Activated T-helper 1 cell treated with anti-CD3 and anti-CD28 coated beads, Interleukin-2, amount 50 U/mL, for 16 hours (primary cell): ENCODE measurements at places on chromosomes 2 and 18.

- DNase-seq: no peak
Observed at GRCh38 chr18:75377258-75377657, 50.2 kb downstream of the SMIM21 start.

GRCh38 chr2:236679884-236680860 lies 110.5 kb downstream of the ACKR3 start:
- DNase-seq: no peak

- no peak for DNase-seq
Observed at GRCh38 chr2:237876951-237877491, 17.6 kb downstream of the RAMP1 start.

DNA sequence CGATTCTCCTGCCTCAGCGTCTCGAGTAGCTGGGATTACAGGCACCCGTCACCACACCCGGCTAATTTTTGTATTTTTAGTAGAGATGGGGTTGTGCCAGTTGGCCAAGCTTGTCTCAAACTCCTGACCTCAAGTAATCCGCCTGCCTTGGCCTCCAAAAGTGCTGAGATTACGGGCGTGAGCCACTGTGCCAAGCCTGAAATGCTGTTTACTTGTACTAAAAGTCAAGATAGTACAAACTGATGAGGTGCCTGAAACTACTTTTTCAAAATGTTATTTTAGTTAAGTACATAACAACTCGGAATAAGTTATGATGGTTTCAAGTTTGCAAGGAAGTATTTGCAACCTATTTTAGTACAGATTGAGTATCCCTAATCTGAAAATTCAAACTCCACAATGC lies 85.7 kb downstream of the CEP192 start:
- DNase-seq: no peak

DNA sequence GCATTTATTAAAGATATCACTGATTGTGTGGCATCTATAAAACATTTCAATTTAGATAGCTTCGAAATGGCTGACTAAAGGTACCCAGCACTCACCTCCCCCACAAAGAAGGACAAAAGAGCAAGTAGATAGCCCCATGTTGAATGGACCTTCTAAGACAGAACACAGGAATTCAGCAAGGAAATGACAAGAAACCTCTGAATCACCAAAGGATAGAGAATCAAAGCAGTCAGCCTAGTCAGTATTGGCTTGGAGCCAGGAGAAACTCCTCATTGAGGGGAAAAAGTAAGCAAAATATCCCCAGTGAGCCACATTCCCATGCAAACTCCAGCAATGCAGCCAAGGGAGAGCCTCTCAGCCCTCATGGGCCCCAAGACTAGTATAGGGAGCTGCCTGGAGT lies 113.7 kb downstream of the BARD1 start:
- no peak for DNase-seq

- DNase-seq: no peak
Observed at GRCh38 chr18:42906761-42907160, 208.7 kb downstream of the RIT2 start.

DNA sequence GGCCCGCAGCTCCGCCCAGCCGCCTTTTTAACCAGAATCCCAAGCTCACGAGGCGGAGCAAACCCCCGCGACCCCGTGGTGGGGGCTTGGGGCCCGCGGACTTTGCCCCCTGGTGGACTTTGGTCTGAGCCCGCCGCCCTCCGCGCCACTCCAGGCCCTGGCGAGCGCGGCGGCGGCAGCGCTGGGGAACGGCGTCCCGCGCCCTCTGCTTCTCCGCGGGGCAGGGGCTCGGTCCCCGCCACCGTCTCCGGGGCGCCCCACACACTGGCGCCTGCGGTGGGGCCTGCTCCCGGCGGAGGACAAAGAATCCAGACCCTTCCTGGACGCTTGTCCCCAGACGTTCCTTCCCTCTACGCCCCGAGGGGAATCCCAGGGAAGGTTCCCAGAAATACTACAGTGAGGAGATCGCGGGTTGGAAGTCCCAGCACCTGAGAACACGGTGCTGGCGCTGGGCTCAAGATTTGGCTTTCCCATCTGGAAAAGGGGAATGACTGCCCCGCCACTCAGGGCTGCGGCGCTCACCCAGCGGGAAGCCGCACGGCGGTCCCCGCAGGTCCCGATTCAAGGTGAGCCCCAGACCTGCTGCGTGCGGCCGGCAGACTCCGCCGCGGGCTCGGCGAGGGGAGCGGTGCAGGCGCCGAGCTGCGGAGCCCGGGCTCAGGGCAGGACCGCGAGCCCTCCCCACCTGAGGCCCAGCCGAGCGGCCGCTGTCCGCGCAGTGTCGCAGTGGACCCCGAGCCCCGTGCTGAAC lies at the start of gene HAAO:
HAAO (minus strand) TSS at position 1 of the 751 bp plus-strand sequence. CDS start 47 bp downstream, outside the sequence.
- no peak for DNase-seq

DNA sequence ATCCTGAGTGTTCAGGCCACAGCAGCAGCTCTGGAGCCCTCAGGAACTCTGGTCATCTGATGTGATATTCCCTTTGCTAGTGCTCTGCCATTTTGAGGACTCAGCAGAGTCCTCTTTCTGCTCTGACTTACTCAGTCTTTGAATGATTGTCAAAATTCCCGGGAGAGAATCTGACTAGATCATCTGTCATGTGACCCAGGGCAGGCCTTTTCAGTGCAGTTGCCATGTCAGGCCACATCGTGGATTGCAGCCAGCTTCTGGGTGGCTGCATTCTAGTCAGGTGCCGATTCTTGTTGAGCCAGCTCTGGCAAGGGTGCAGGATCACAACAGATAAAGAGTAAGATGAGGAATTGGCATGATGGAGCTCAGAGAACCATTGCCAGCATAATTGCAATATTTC lies 795.6 kb downstream of the CPS1 start:
- no peak for DNase-seq

DNA sequence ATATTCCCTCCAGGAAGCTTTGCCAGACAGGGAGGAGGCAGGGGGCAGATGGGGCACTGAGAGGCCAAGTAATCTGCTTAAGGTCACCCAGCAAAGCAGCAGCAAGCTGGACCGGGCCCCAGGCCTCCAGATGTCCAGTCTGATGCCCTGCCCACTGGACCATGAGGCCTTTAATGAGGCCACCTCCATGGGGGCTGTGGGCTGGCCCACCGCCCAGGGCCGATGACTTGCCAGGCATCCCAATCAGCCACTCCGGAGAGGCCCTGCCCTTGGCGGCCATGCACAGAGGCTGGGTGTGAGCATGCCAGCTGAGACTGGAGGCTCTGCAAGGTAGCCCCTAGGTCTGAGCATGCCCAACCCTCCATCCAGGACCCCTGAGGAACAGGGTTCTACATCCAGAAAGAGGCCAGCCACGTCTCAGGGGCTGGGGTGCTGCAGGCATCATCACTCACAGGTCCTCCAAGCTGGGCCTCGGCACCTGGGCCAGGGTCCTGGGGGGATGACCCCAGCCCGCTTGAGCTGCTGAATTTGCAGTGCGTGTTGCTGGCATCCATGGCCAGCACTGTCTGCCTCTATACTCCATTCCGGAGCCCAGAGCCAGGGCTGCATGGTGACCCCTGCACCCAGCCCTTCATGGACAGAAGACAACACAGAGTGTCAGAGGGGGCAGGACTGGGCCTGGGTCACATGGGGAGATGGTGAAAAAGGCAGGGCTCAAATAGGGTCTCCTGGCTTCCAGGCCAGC lies 164.2 kb downstream of the INHBB start:
- DNase-seq: no peak

- no peak for DNase-seq
Observed at GRCh38 chr18:37435996-37436395, 129.6 kb downstream of the CELF4 start.

- DNase-seq: no peak
Observed at GRCh38 chr2:156573710-156574109, 137.5 kb downstream of the GPD2 start.

- no peak for DNase-seq
Observed at GRCh38 chr2:49306925-49307324, 152.6 kb upstream of the FSHR start.

DNA sequence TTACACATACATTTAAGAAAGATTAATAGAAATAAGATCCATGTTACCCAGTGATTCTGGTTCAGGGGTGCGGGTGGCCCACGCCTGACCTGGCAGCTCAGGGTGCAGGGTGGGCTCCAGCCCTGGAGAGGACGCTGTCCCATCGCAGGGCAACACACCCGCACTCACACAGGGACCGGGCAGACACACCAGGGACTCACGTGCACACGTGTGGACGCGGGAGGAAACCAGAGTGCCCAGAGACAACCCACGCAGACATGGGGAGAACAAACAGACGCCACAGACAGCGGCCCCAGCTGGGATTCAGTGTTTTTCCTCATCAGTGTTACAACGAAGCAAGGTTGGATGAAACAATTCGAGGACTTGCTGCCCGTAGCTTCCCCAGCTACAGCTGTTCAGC lies 8.4 kb upstream of the ALLC start:
- DNase-seq: no peak

GRCh38 chr2:216430811-216431530 lies 18.7 kb downstream of the SMARCAL1 start:
- DNase-seq: no peak

- no peak for DNase-seq
Observed at GRCh38 chr2:83594241-83595120, 864.6 kb downstream of the SUCLG1 start.

DNA sequence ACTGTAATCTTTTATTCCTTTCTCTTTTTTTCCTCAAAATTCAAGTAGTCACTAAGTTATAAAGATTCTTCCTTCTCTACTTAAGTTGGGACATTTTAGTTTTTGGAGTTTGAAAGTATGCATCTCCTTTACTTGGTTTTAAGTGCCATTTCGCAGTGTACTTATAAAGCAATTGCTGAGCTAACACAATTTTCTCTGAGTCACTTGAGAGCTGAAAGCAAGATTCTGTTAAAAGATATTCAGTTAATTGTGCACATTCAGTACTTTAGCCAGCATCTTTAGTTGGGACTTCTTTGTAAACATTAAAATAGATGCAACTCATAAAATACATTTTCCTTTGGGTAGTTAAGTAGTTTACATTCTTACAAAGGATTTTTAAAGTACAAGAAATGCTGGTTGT lies 136.0 kb downstream of the GFPT1 start:
- no peak for DNase-seq

DNA sequence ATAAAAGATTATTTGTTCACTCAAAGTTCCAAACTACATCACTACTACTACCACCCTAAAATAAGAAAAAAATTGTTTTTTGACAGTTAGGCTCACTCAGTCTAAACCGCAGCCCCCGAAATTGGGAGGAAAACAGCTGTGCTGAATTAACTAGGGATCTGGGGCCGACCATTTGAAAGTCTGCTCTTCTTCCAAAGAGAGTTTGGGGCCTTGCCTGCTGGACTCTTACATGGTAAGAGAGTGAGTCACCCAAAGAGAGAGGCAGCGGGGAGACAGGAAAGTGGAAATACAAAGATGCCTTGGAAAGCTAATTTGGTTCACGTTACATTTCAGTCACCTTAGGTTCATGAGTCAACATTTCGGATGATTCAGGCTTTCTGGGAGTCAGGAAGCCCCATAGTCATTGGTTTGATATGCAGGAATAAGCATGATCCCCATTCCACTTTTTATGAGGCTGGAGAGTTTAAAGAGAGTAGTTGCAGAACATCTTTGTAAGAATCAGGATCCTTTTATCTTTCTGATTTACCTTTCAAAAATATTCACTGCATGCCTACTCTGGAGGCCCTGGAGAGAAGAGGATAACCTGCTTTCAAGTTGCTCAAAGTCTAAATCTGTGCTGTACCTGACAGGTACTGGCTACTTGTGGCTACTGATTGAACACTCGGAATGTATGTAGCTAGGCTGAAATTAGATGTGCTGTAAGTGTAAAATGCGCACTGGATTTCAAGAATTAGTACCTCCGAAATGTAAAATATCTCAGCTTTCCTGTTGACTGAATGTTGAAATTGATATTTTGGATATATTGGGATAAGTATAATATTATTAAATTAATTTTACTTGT lies 995 bp upstream of the RTN4 start:
- DNase-seq: peak; percentile 9

GRCh38 chr2:41768310-41768709 lies 279.5 kb upstream of the PKDCC start:
- DNase-seq: no peak

GRCh38 chr18:6781142-6781714 lies 51.7 kb downstream of the ARHGAP28 start:
- no peak for DNase-seq

DNA sequence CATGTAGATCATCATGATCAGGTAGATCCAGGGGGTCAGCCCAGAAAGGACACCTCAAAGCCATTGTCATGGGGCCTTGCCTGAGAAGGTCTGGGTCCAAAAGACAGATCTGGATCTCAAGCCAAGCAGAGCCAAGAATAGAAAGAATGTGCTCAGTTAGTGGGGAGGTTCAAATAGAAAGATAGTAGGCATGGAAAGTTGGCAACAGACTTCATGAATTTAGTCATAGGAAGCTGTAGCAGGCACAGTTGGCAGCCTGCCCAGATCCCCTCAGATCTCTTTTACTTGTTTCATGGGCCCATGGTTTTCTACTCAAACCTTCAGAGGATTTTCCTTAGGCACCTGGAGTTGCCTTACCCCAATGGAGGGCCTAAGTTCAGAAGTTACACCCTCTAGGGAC lies 767.0 kb downstream of the SLC4A3 start:
- DNase-seq: no peak

- no peak for DNase-seq
Observed at GRCh38 chr2:439077-439476, 151.2 kb upstream of the ALKAL2 start.

DNA sequence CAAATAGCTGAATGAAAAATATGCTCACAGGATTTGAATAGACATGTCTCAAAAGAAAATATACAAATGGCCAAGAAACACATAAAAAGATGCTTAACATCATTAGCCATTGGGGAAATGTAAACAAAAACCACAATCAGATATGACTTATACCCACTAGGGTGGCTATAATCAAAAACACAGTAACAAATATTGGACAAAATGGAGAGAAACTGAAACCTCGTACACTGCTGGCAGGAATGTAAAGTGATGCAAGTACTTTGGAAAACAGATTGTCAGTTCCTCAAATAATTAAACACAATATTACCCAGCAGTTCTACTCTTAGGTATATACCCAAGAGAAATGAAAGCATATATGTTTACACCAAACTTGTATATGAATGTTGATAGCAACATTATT lies 213.0 kb downstream of the PHLPP1 start:
- no peak for DNase-seq

GRCh38 chr2:160282063-160282580 lies 82.0 kb upstream of the ITGB6 start:
- DNase-seq: no peak

- no peak for DNase-seq
Observed at GRCh38 chr2:33034784-33035183, 88.0 kb downstream of the LTBP1 start.

DNA sequence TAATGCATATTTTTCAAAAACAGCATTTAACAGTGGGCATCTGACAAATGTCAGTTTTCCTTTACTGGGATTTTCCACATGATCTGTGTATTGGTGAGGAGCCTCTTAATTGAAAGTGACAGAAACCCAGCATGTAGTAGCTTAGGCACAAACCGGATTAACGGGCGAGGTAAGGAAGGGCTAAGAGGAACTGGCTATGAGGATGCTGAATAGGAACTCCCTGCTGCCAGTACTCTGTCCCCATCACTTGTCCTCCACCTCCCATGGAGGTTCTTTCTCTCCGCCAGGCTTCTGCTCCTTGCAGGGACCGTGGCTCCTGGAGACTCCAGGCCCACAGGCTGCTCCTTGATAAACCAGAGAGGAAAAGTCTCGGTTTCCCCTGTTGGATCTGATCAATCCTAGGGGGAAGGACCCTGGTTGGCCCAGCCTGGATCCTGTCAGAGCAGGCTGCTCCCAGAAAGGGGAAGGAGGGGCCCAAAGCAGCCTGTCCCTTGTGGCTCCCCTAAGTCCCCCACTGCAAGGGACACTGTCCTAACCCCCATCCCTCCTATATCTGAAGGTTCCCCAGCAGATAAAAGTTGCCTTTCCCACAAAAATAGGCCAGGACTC lies 10.3 kb downstream of the TEX44 start:
- DNase-seq: no peak

GRCh38 chr2:43100362-43100882 lies 126.0 kb downstream of the ZFP36L2 start:
- no peak for DNase-seq
